ENCODE measurements at places on chromosomes 5 and 9. TPM values are rescaled to one million over a fixed set of nuclear protein-coding genes. Genes with fewer than 3 reads are reported as not detected.
A peak's percentile ranks its signal among the peaks of the same experiment; 100 is the strongest.

GRCh38 chr9:69622676-69623075 is 49.5 kb downstream of the APBA1 start:
- no peak for DNase-seq
- H3K27me3 ChIP-seq: no peaks in the 10 kb centered on the region
- no peak overlapping the region for H3K4me3 ChIP-seq
- H3K4me1 ChIP-seq: no peaks in the 10 kb centered on the region
- no peaks in the 10 kb centered on the region for H3K36me3 ChIP-seq

DNA sequence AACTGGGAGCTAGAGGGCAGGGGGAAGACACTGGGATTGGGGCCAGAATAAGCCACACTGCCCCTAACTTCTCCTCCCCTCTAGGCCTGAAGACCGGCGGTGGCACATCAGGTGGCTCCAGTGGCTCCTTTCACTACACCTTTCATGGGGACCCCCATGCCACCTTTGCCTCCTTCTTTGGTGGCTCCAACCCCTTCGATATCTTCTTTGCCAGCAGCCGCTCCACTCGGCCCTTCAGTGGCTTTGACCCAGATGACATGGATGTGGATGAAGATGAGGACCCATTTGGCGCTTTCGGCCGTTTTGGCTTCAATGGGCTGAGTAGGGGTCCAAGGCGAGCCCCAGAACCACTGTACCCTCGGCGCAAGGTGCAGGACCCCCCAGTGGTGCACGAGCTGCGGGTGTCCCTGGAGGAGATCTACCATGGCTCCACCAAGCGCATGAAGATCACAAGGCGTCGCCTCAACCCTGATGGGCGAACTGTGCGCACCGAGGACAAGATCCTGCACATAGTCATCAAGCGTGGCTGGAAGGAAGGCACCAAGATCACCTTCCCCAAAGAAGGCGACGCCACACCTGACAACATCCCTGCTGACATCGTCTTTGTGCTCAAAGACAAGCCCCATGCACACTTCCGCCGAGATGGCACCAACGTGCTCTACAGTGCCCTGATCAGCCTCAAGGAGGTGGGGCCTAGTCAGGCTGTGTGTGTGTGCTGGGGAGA is 6.8 kb downstream of the DNAJB5 start:
- no peak overlapping the region for H3K4me3 ChIP-seq
- no peak for DNase-seq
- H3K4me1 ChIP-seq: peaks cover 52% of the 10 kb centered on the region
- H3K36me3 ChIP-seq: peaks cover 22% of the 10 kb centered on the region
- no peaks in the 10 kb centered on the region for H3K27me3 ChIP-seq

GRCh38 chr9:111148052-111149017 is 110.1 kb upstream of the LPAR1 start:
- no peak overlapping the region for H3K4me3 ChIP-seq
- no peaks in the 10 kb centered on the region for H3K27me3 ChIP-seq
- no peaks in the 10 kb centered on the region for H3K36me3 ChIP-seq
- no peak for DNase-seq
- H3K27ac ChIP-seq: no peak overlapping the region

- H3K4me3 ChIP-seq: no peak overlapping the region
- no peak overlapping the region for H3K27ac ChIP-seq
- H3K27me3 ChIP-seq: no peaks in the 10 kb centered on the region
- no peaks in the 10 kb centered on the region for H3K36me3 ChIP-seq
Measured at GRCh38 chr5:3542158-3542557, 53.5 kb upstream of the IRX1 start.

DNA sequence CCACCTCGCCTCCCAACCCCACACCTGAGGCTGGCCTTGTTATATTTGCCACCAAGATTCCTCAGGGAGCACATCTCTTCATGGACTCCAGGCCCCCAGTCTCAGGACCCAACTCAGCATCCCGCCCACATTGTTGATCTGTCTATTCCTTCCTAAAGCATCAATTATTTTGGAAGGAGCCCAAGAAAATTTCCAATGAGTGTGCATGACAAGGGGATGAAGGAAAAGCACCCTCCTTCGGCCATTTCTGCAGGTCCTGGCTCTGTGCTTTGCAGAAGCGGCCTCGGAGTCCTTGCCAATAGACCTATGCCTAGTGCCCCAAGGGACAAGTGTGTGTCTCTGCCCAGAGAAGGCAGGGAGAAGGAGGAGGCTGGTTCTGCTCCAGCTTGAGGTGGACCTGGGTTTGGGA is 273.2 kb downstream of the GADD45G start:
- no peaks in the 10 kb centered on the region for H3K27me3 ChIP-seq
- no peak overlapping the region for H3K4me3 ChIP-seq
- no peaks in the 10 kb centered on the region for H3K36me3 ChIP-seq
- H3K4me1 ChIP-seq: peaks cover 38% of the 10 kb centered on the region

DNA sequence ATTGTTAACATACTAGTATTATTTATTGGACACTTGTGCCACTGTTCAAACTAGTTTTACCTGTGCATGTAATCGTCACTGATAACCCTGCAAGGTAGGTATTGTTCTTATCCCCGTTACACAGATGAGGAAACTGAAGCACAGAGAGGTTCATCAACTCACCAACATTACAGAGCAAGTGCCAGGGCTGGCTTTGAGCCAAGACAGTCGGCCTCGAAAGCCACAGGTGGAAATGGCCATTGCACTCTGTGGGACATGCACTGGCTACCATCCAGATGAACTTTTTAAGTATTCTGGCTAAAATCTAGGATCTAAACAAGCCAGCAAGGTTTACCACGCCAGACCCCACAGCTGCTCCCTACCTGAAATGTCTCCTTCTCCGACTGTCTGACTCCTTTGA is 57.9 kb downstream of the TEX10 start:
- H3K27ac ChIP-seq: no peak overlapping the region
- no peaks in the 10 kb centered on the region for H3K4me1 ChIP-seq
- DNase-seq: no peak
- H3K27me3 ChIP-seq: no peaks in the 10 kb centered on the region
- no peak overlapping the region for H3K4me3 ChIP-seq

DNA sequence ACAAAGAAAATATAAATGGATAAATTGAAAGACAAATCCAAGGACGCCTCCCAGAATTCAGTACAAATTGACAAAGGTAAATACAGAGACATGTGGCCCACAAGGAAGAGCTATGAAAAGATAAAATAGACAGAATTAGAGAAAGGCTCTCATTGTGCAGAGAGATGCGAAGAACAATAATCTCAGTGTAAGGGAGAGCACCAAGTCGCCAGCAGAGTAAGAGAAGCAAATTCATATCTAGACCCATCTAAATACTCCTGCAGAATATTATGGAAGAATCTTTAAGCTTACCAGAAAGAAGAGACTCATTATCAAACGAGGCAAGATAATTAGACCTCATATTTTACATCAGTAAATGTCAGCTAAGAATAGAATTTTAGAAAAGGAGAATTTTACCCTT is 101.7 kb upstream of the ITGA1 start:
- DNase-seq: no peak
- no peak overlapping the region for H3K4me3 ChIP-seq
- no peaks in the 10 kb centered on the region for H3K36me3 ChIP-seq
- no peaks in the 10 kb centered on the region for H3K27me3 ChIP-seq
- H3K4me1 ChIP-seq: peaks cover 11% of the 10 kb centered on the region
- H3K27ac ChIP-seq: no peak overlapping the region

GRCh38 chr5:54254482-54255198 is 55.7 kb downstream of the ARL15 start:
- H3K27me3 ChIP-seq: no peaks in the 10 kb centered on the region
- DNase-seq: no peak
- peak overlapping the region; percentile 53 for H3K4me3 ChIP-seq
- H3K4me1 ChIP-seq: peaks cover 7% of the 10 kb centered on the region
- no peaks in the 10 kb centered on the region for H3K36me3 ChIP-seq
- no peak overlapping the region for H3K27ac ChIP-seq

- peaks cover 49% of the 10 kb centered on the region for H3K4me1 ChIP-seq
- no peak for DNase-seq
- H3K4me3 ChIP-seq: no peak overlapping the region
- H3K27ac ChIP-seq: no peak overlapping the region
- no peaks in the 10 kb centered on the region for H3K36me3 ChIP-seq
Measured at GRCh38 chr5:15516486-15516885, 16.5 kb downstream of the FBXL7 start.

DNA sequence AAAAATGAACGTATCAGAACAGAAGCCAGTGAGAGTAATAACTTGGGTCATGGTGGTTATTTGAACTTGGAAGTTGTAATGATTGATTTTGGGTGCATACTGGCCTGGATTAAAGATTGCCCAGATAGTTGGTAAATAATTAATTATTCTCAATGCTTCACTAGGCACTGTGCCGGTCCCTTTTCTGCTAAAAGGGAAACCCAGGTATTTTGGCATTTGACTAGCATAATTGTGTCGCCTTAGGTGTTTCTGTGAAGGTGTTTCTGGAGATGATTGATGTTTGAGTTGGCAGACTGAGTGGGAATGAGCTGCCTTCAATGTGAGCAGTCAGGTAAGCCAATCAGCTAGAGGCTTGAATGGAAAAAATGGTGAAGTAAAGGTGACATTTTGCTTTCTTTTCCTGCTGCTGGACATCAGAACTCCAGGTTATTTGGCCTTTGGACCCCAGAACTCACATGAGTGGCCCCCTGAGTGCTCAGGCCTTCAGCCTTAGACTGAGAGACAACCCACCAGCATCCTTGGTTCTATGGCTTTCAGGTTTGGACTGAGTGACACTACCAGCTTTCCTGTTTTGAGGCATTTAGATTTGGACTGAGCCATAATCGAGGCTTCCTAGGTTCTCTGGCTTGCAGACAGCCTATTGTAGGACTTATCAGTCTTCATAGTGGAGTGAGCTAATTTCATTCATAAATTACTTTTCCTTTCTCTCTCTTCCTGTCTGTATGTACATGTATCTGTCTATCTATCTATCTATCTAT is 120.7 kb upstream of the PAPPA start:
- H3K27me3 ChIP-seq: no peaks in the 10 kb centered on the region
- no peaks in the 10 kb centered on the region for H3K36me3 ChIP-seq
- H3K27ac ChIP-seq: no peak overlapping the region
- no peak overlapping the region for H3K4me3 ChIP-seq
- DNase-seq: no peak

- peak overlapping the region; percentile 87 for H3K27ac ChIP-seq
- DNase-seq: no peak
- no peak overlapping the region for H3K4me3 ChIP-seq
- no peaks in the 10 kb centered on the region for H3K36me3 ChIP-seq
- no peaks in the 10 kb centered on the region for H3K27me3 ChIP-seq
Measured at GRCh38 chr9:120941046-120941770, 14.6 kb upstream of the TRAF1 start.

DNA sequence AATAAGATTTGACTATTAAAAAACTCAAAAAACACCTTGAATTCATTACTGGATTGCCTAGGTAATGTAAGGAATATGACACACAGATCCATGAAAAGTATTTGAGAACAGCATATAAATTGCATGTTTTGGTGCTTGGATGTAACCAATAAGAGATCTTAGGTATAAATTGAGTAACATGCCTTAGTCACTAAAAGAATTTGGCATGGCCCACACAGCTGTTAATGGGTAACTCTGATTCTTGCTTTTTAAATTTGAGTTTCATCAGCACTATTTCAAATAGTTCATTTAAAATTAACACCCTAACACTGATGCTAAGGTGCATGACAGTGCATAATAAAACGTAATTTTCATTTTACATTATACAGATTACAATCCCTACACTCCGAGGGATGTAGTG is 779.3 kb upstream of the WWC1 start:
- H3K27ac ChIP-seq: no peak overlapping the region
- H3K36me3 ChIP-seq: no peaks in the 10 kb centered on the region
- no peak for DNase-seq
- no peak overlapping the region for H3K4me3 ChIP-seq
- H3K27me3 ChIP-seq: no peaks in the 10 kb centered on the region

DNA sequence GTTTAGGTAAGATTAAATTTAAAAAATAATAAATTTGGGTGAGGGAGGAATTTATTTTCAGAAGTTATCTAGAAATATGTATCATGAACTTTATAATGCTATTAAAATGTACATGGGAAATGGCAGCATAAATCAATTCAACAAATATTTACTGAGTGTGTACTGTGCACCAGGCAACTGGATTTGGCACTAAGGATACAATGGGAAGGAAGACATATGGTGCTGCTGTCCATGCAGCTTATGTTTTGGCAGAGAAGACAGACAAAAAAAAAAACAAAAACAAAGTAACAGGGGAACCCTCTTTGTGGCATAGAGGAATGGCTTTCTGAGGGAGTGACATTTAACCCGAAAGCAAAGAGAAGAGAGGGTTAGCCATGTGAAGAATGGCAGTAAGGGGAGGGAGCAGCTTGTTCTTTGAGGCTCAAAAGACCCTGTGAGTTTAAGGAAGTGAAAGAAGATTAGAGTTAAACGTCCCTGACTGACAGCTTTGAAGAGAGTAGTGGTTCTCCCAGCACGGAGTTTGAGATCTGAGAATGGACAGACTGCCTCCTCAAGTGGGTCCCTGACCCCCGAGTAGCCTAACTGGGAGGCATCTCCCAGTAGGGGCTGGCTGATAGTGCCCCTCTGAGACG is 23.9 kb downstream of the CNTRL start:
- no peak overlapping the region for H3K27ac ChIP-seq
- H3K4me3 ChIP-seq: no peak overlapping the region
- DNase-seq: no peak
- no peaks in the 10 kb centered on the region for H3K4me1 ChIP-seq

- peaks cover 14% of the 10 kb centered on the region for H3K4me1 ChIP-seq
- H3K27me3 ChIP-seq: no peaks in the 10 kb centered on the region
- peak overlapping the region; percentile 78 for H3K4me3 ChIP-seq
- no peaks in the 10 kb centered on the region for H3K36me3 ChIP-seq
- no peak for DNase-seq
- no peak overlapping the region for H3K27ac ChIP-seq
Measured at GRCh38 chr5:127228540-127229184, 61.9 kb upstream of the MEGF10 start.

GRCh38 chr5:147400881-147401280 is 109.0 kb downstream of the DPYSL3 start:
- H3K4me1 ChIP-seq: peaks cover 40% of the 10 kb centered on the region
- H3K36me3 ChIP-seq: peaks cover 48% of the 10 kb centered on the region
- no peak overlapping the region for H3K4me3 ChIP-seq
- no peaks in the 10 kb centered on the region for H3K27me3 ChIP-seq
- no peak for DNase-seq

DNA sequence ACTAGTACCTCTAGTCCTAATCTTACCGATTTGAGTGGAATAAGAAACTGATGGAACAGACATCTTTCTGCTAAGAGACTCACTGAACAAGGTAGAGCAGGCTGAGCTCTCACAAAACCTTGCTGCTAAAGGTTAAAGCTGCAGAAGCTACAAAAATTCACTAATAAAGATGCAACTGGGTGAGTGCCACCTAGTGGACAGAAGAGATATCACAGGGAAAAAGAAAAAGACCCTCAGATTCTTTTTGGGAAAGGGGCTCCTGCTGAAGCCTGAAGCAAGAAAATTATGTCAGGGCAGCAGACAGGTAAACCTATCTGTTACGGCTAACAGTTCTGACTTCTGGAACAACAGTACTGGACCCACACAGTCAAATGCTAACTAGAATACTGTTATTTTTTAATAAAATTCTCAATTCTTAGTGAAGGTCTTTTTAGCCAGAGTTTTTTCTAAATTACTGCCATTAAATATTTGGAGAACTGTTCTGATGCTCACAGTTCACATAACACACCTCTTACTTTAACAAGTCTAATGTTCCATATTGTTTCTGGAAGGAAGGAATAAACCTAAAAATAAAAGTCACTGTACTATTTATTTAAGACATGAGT is 51.2 kb downstream of the DIAPH1 start:
- no peak for DNase-seq
- no peak overlapping the region for H3K27ac ChIP-seq
- H3K27me3 ChIP-seq: no peaks in the 10 kb centered on the region

- H3K4me1 ChIP-seq: no peaks in the 10 kb centered on the region
- no peaks in the 10 kb centered on the region for H3K27me3 ChIP-seq
Measured at GRCh38 chr9:125852386-125852785, 105.2 kb downstream of the PBX3 start.

DNM1 gene
- total RNA-seq: 9.7 TPM

SLC36A2 gene
- not detected for total RNA-seq

BTNL8 gene
- total RNA-seq: not detected

NFIB gene
- total RNA-seq: 114 TPM

CCDC180 gene
- 9.7 TPM for total RNA-seq

All from thoracic aorta (tissue), 2 donors.